ENCODE measurements at places on chromosomes 6 and 20.

- peak; percentile 28 for DNase-seq
Measured at GRCh38 chr6:84282550-84282949, 55.1 kb upstream of the CEP162 start.

GRCh38 chr6:169969372-169970099 is 218.1 kb downstream of the ERMARD start:
- no peak for DNase-seq

- no peak for DNase-seq
Measured at GRCh38 chr6:38587766-38588362, 51.9 kb downstream of the BTBD9 start.

DNA sequence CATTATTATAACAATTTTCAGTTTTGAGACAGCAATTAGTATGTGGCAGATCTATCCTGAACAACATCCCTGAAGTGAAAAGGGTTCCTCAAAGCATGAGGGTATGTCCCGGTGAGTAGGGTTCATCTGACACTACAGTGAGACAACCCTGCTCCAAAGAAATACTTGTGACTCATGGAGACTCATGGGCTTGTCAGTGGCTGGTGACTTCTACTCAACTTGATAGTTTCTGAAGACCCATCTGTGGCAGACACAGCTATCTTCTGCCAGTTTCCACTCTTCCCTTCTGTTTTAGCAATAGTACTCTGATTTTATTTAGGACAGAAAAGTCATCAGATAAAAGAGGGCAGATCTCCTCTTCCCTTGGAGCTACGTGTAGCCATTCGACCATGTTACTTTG is 41.4 kb downstream of the MAP3K7 start:
- DNase-seq, result no peak

- no peak for DNase-seq
Measured at GRCh38 chr6:142946924-142947713, 2.1 kb upstream of the HIVEP2 start.

DNA sequence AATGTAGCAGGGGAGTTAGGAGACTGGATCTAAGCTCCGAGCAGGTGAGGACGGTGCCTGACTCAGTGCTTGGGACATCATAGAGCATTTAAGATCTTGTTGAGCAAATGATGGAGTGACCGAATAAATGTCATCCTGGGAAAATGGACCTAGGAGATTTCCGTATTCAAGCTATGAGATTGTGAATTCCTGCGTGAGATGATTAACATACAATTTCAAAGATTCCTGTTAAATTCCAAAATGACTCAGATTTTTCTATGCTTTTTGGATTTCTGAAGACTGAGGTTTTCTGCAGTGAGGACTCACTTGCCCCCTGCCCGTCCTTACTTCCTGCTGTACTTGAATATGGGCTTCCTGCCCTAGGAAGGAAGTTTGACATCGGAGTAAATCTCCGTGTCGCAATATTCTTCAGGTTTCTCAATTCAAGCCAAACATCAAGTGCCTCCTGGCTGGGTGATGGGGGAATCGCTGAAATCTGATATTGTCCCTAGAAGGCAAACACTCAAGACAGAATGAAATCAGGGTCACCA is 5.2 kb downstream of the SYTL3 start:
- no peak for DNase-seq

DNA sequence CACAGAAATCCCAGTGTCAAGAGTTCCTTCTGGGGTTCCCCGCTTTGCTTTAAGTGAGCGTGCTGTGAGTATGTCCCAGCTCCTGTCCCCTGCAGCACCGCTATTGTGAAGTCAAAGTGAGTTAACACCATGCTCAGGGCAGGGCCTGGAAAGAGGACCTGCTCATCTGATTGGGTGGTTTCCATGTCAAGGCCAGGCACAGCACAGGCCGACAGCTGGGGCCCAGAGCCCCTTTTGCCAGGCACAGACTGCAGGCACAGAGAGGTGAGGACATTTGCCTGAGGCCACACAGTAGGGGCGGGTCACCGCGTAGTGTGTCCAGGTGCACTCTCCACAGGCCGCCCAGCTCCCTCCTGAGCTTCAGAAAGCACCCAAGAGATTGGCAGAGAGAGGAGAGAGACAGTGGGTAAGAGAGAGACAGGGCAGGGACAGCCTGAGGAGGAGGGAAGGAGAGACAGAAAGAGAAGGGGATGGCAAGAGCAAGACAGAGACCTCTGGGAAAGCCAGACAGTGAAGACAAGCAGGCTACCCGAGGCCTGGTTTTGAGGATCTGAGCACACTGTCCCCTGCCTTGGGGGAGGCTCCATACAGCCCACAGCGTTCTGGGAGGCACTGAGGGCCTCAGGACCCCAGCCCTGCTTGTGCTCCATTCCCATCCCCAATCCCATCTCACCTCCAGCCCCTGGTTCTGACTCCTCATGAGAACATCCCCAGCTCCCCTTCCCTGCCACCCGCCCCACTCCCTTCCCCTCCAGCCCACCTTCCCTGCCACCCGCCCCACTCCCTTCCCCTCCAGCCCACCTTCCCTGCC is 6.5 kb upstream of the BPIFB1 start:
- no peak for DNase-seq

GRCh38 chr6:111714416-111715270 is 109.0 kb upstream of the TRAF3IP2 start:
- DNase-seq, result no peak

DNA sequence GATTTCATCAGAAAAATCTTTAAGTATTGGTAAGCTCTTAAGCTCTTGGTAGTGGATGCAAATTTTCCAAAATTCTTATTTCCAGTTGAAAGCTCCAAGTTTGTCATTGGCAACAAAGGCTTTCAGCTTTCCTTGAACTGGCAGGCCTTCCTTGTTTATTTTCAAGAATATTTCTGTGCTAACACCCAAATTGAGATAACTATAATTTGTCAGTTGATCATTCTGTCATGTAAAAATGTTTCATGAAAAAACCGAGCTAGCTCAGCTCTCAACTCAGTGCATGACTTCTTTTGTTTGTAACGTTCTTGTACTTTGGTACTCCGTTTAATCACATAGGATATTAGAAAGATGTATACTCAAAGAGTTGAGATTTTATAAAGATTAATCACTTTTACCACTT is 38.9 kb upstream of the CALHM6 start:
- DNase-seq, result no peak

- DNase-seq, result no peak
Measured at GRCh38 chr6:152360034-152360433, 277.1 kb downstream of the SYNE1 start.

GRCh38 chr6:36283608-36284007 is 13.7 kb downstream of the PNPLA1 start:
- DNase-seq, result no peak

- DNase-seq, result no peak
Measured at GRCh38 chr6:45552536-45552935, 174.8 kb upstream of the SUPT3H start.

DNA sequence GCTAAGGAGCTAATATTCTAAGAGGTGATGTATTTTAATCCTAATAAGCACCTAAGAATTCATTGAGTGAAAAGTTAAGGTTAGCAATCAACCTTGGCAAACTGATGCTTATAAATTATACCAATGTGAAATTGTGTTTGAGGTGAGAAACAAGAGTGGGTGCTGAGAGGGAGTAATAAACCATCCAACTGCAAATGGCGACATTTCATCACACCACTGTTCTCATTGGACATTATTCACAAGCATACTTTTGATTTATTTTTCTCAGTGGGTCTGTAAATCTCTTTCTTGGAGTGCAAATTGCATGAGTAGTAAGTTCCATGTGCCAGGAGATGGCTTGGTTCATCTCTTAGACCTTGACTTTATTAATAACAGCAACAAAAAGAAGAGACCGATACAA is 71.5 kb downstream of the BMP6 start:
- no peak for DNase-seq

DNA sequence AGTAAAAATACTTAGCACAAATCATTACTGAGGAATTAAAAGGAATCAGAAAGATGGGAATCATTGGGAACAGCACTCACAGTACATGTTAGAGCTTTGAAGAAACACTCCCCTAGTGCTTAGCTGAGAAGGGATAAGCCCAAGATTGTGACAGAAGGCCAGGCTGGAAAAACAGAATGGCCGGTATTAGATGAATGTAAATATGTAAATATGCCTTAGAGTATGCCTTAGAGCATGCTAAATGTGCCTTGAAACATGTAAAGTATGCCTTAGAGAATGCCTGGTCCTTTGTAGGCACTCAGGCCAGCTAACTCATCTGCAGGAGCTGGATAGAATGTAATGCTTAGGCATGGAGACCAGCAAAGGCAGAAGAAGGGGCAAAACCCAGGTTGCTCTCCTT is 10.6 kb upstream of the TENT5A start:
- no peak for DNase-seq

DNA sequence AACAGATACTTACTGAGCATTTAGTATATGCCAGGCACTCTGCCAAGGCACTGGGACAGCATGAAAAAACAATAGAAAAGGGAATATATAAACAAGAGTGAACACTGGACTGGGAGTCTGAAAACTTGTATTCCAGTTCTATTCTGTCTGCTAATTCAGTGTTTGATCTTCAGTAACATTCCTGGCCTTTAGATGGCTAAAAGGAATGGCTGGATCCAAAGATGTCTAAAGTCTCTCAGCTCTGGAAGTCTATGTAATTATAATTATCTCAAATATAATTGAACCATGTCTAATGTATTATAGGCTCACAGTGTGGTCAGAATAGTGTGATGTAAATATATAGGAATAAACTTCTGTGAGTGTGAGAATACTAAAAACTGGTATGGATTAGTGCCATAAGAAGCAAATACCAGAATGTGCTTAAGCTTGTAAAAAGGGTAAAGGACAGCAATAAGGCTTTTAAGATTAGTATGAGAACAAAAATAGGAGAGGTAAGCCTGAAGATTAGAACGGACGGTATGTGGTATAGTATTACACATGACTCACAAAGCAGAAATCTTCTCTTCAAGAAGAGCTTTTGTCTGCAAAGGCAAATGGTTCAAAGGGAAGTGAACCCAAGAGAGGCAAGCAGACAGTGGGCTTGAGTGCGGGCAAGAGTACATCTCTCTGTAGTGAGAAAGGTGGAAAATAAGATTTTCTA is 68.5 kb downstream of the TMEM200A start:
- no peak for DNase-seq

DNA sequence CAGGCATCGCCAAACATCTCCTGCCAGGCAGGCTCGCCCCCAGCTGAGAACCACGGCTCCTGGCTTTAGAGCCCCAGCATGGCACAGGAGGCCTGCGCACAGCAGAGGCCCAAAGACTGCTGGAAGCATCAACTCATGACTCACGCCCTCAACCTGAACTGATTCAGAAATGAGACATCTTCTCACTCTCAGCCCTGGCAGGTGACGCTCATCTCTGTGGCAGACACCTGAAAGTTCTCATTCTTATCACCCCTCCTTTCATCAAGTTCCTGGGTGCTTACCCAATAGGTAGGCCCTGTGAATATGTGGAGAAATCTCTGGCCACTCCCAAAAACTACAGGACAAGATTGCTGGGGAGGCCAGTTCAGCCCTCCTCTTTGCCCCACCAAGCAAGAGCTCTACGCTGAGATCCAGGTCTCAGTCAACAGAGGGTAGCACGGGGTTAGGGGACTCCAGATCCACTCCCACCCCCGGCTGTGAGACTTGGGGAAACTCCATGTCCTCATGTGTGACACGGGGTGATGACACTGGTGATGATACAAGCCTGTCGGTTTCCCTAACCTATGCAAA is 11.3 kb downstream of the NFATC2 start:
- no peak for DNase-seq

Measured in AG09309 (cell line).